ENCODE measurements at places on chromosomes 4 and X.

DNA sequence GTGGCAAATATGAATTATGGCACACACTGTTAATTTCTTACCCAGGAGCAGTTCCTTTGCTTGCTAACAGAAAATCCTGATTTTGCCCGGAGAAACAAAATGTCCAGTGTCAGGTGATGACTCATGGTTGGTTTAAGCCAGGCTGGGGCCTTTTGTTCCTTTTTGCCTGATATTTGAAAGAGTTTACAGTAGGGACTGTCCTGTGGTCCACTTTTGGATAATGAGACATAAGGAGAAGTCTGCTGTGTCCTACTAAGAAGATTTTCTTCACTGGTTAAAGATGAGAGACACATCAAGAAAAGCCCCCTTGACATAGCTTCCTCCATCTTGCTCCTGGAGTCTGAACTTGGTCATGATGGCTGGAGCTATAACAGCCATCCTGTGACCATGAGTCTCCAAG is 12.1 kb upstream of the DRD5 start:
- DNase-seq = no peak

- DNase-seq = no peak
Measured at GRCh38 chr4:105956569-105956968, 61.3 kb downstream of the NPNT start.

DNA sequence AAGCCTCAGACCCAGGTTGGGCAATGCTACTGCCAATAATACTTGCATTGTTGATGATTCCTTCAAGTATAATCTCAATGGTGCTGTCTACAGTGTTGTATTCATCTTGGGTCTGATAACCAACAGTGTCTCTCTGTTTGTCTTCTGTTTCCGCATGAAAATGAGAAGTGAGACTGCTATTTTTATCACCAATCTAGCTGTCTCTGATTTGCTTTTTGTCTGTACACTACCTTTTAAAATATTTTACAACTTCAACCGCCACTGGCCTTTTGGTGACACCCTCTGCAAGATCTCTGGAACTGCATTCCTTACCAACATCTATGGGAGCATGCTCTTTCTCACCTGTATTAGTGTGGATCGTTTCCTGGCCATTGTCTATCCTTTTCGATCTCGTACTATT is 7.4 kb downstream of the LPAR4 start:
- DNase-seq = no peak

DNA sequence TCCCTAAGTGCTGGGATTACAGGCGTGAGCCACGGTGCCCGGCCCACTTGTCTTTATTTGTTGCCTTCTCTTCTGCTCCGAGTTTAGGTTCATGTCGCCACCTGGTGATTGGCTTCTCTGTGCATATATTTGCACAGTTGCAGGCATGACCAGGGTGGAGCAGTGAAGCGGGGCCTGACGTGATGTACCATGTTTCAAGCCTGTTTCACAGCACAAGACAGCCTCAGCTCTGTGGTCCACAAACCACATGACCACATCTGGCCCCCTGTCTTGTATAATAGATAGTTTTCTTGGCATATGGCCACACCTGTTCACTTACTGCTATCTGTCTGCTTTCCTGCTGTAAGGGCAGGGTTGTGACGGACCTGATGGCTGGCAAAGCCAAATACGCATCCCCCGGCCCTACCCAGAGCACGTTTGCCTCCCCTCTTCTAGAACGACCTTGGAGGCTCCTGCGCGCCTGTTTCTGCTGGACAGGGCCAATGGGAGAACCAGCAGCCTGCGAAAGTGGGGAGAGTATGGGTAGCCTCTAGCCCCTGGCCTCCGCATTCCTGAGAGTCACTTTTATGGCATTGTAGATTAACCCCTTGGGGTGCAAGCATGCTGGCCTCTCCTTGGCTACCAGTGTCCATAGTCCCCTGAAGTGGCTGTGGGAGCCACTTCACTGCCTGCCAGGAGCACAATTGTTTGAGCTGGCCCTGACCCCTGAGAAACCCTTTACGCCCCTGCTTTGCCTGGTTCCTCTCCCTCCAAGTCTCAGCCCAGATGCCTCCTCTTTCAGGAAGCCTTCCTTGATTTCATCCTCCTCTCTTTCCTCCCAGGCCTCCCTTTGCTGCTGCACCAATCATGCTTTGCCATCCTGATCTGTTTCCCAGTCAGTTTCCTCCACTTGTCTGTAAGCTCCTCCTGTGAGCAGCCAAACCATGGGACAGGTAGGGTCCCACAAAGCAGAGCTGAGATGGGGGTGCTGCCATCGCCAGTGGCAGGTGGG is 6.0 kb upstream of the SH3TC1 start:
- DNase-seq = peak; percentile 24

DNA sequence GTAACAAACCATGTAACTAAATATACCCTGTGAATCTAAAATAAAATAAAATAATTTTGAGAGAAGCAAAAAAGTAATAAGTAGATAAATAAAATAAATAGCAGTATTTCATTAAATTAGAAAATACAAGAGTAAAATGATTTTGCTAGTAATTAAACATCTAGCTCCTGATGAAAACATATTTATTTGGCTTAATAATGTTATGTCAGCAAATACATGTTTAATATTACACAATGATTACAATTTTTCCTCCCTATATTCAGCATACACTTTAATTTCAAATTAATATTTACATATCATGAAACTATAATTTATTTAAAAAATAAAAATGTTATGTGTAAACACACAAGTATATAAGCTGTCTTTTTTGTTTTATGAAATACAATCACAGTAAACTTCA is 697.1 kb downstream of the GRID2 start:
- no peak for DNase-seq

GRCh38 chr4:13483768-13484121 is 395 bp downstream of the RAB28 start:
- DNase-seq = peak; percentile 31

- DNase-seq = no peak
Measured at GRCh38 chr4:161581262-161582230, 582.3 kb downstream of the FSTL5 start.

DNA sequence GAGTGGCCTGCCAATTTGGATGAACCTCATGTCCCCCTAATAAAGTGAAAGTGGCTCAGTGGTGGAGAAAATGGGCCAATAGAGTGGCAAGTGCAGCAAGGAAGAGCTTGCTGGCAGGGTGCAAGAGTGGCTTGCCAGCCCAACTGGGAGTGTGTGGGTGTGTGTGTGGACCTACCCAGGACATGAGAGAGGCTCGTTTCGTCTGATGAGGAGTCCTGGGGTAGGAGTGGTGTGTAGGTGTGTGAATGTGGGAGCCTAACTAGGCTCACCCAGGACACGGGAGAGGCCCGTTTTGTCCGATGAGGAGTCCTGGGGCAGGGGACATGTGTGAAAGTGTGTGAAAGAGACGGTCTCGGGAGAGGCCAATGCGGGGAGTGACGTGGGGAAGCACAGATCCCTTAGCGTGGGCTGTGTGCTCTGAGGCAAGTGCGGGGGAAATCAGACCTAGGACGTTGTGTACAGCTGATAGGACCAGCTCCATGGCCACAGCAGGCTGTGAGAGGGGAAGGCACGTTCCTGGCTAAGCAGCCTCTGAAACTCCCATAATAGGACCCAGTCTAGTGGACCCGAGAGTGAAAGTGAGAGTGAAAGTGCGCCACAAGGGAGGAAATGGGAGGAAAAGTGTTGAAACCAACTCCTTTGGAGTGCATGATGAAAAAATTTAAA is 5.3 kb downstream of the GAGE10 start:
- DNase-seq = no peak

DNA sequence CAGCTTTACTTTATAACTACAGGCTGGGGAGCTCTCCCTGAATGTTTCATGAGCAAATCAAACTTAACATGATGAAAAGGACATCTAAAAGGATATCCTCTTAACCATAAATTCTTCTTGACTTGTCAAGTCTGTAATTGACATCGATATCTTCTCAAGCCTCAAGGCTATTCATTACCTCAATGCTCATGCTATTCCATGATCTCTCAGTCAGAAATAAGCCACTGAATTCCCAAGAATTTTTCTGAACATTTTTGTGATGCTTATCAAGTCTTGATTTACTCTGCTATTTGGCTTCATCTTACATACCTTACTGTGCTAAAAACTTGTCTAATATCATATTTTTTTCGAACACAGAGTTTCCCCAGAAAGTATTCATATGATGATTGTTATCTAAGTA is 433.4 kb downstream of the PDGFC start:
- no peak for DNase-seq

- no peak for DNase-seq
Measured at GRCh38 chr4:98289375-98289774, 28.2 kb downstream of the RAP1GDS1 start.

- no peak for DNase-seq
Measured at GRCh38 chr4:174009686-174010451, 273.6 kb downstream of the FBXO8 start.

DNA sequence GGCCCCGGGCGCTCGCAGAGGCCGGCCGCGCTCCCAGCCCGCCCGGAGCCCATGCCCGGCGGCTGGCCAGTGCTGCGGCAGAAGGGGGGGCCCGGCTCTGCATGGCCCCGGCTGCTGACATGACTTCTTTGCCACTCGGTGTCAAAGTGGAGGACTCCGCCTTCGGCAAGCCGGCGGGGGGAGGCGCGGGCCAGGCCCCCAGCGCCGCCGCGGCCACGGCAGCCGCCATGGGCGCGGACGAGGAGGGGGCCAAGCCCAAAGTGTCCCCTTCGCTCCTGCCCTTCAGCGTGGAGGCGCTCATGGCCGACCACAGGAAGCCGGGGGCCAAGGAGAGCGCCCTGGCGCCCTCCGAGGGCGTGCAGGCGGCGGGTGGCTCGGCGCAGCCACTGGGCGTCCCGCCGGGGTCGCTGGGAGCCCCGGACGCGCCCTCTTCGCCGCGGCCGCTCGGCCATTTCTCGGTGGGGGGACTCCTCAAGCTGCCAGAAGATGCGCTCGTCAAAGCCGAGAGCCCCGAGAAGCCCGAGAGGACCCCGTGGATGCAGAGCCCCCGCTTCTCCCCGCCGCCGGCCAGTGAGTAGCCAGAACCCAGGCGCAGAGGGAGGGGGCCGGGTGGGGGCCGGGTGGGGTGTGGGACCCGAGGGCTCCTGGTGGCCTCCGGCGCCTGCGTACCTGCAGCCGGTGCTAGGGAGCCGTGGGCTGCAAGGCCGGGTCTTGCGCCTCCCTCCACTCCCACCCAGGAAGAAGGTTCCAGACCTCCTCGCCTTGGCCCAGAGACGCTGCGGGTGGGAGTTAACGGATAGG is 534 bp downstream of the MSX1 start:
- DNase-seq = no peak

GRCh38 chrX:136067966-136068365 is 79.4 kb upstream of the FHL1 start:
- no peak for DNase-seq

DNA sequence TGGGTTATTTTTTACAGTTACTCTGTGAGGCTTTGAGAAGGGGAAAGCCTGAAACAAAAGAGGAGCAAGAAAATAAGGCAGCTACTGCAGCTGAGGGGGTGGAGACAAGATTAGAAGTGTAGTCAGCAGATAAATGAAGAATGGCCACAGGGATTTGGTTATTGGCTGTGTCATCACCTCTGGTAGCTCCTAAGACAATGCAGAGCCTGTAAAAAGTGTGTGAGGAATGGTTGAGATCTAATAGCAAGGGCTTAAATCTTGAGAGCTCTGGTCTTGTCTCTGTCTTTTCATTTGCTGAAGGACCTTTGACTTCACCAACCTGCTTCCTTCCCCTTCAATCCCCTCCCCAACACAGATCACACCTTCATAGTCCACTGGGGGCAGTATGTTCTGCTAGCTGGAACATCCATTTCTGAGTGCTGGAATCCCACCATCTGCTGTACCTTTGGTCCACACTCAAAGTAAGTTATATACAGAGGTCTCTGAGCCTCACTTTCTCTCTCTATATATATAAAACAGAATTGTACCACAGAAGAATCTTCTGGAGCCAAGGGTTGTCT is 213.7 kb upstream of the ZIC3 start:
- DNase-seq = no peak

DNA sequence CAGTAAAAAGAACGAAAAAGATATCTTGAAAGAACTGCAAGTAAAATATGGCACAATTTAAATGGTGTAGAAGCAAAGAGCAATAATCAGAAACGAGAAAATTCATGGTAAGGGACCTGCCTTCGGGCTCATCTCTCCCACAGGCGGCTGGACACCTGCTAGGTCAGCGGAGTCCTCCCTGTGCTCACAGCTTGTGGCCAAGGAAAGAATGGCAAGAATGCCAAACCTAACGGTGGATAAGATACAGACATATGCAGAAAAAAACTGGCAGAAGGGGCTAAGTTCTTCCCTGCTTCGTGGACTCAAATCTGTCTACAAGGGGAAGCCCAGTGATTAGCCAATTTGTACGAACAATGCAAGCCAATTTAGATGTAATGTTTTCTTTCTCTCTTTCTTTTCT is 152.1 kb upstream of the VCX start:
- DNase-seq = no peak

DNA sequence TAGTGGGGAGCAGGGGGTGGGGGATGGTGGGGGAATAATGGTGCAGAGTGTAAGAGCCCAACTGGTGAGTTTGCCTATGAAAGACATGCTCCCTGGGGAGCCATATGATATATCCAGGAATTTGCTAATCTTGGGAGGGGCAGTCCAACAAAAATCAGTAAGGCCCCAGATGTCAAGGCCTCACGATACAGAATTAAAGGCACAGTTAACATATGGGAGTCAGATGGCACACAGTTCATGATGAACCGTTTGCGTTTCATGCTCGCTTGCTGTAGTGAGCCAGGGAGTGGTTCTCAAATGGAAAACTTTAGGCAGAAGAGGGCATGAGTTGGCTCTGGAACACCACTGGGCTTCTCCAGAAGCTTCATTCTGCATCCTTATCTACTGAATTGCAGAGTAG is 33.9 kb upstream of the VCX2 start:
- DNase-seq = no peak

DNA sequence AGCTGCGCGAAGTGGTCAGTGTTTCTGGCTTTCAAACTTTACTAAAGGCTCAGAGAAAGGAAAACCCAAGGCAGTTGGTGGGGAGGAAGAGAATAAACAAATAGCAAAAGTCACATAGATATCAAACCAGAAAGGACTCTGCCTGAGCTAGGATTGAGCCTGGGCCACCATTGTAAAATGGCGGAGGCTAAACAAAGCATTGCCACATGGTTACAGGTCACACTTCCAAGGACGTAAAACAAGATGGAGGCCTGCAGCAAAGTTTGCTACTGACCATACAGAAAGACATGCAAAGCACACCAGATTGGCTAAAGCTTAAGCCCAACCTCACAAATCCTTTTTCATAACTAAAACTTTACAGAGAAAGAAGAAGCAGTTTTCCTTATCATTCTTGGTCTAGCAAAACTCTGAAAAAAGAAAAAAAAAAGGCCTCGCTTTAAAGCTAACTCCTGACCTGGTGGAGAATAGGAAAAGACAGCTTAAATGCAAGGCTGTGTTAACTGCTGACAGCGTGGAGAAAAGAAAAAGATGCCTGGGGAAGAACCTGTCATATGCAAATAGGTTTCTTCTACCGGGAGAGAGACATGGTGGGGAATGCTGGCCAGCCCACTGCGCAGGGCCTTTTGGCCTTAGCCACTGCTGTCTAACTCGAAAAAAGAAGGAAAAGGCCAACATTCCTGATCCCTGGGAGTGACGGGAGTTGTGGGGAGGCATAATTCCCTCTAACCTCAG is 81.8 kb upstream of the SMARCA5 start:
- DNase-seq = no peak

DNA sequence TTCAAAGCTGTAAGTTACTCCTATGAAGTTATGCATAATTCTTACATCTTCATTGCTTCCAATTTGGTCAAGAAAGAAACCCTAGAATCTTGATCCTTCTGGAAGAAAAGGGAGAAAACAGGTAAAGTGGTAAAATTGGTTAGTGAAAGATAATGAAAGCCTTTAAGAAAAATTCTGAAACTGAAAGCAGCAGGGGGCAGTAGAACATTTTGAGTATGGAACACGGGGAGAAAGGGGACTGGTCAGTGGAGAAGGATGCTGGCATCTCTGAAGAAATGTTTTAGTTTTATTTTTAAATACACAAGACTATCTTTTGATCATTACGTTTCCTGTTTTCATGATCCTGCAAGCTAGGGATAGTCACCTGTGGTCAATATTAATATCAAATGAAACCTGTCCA is 54.3 kb downstream of the SLIT2 start:
- no peak for DNase-seq
